ENCODE measurements at places on chromosomes 6 and 20.

DNA sequence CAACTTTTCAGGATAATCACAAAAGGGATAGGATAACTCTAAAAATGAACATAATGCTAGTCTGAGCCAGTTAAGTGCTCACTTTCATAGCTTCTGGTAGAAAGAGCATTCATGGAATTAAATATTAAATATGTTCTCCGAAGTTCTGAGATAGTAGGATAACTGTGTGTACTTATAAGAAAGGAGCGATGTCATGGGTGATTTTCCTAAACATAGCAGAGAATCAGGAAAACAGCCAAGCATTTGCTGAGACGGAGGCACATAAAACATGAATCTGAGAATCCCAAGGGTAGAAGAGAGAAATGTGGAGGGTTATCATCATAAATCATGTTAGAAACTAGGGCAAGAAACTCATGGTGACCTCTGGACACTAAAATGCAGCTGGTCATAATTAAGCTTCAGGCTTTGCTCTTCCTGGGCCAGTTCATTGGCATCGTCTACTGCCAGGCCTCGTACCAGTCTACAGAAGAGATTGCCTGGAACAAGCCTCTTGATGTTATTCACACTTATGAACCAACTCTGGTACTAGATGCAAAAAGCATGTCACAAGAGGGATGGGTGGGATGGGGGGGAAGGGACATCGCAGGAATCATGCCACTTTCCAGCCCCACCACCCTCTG is 436.6 kb downstream of the PRKN start:
- no peak for DNase-seq

DNA sequence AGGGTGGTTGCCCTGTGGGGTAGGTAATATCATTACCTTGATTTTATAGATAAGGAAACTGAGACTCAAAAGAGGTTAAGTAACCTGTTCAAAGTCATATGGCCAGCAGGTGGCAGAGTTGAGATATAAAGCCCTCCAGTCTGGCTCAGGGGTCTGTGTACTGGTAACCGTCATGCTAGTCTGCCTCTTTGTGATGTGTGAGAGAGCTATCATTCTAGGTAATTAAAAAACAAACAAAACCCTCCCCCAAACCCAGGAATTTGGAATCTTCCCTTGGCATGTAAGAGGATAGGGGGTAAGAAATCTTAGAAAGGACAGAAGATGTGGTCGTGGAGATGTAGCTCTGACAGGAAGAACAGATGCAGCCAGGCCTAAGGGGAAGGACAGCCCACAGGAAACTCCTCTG is 206.0 kb downstream of the CDC5L start:
- DNase-seq = peak; percentile 38

DNA sequence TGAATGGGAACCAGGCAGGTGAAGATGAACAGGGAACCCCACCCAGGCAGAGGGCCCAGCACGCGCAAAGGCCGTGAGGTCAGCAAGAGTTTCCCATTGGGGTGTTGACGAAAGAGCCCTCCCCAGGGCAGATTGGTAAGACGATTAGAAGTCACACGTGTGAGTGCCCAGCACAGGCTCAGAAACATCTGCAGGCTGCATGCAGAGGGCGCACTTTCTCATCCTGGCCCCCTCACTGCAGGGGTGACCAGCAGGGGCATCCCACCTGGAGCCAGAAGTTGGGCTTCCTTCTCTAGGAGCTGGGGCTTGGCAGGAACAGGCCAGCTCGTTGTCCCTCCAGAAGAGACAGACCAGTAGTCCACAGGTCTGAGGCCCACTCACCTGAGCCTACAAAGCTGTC is 38.4 kb downstream of the VSTM2L start:
- no peak for DNase-seq

- no peak for DNase-seq
These were observed 338.0 kb upstream of the PTCHD4 start for GRCh38 chr6:48449002-48449401.

- DNase-seq = no peak
These were observed 41.9 kb upstream of the CTNNBL1 start for GRCh38 chr20:37651932-37652331.

All from stimulated activated CD4-positive, alpha-beta T cell treated with anti-CD3 and anti-CD28 coated beads, Interleukin-1b, Interleukin-23, amount 100 ng/mL, for 4 hours (primary cell).